Stomach (tissue), 19 donors: ENCODE measurements at places on chromosomes 11 and 22. TPM values are rescaled to one million over a fixed set of nuclear protein-coding genes. Genes with fewer than 3 reads are reported as not detected.

SLC25A17 gene
- 23.1 TPM for total RNA-seq

DNA sequence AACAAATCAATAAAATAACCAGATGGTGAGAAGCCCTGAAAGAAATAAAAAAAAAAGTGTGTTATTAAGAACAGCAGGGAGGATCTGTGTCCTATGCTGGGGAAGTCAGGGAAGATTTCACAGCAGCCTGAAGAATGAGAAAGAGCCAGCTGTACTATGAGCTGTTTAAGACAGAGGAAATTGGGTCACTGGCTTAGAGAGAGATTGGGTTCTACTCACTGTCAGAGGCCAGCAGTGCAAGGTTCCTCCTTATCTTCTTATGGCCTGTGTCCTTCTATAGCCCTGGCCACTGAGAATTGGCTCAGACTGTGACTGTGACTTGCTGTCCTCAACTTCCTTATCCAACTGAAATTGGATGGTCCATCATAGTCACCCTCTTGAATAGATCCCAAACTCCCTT is 54.8 kb upstream of the FDX1 start:
- no peak for DNase-seq

DNA sequence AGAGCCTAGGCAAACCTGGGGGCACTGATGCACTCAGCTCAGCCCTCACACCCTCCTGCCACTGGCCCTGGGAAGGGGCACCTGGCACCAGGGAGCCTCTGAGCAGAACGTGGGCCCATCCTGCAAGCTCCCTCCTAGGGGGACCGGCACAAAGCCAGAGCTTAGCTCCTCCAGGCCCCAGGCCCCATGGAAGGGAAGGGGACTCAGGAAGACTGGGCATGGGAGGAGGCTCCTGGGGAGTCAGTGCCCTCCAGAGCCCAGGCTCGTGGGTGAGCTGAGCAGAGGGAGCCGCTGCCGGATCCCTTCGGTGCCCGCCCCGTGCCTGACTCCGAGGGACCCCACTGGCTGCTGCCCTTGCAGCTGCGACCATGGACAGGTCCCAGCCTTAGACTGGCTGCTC is 28.5 kb downstream of the ADA2 start:
- DNase-seq = no peak

DNA sequence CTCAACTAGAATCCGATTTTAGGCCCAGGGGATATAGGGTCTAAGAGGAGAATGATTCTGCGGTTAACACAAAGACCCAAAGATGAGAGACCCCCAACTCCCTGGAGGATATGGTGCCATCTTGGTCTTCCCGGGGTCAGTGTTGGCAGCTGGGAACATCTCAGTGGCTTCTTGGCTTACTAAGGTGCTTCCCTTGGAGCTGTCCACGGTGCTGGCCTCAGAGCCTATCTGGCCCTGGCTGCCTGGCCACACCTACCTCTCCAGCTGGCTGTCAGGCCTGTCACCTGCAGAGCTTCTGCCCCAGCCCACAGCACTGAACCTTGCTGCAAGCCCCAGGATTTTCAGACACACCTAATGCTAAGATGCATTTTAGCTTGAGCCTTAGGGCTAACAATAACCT is 70.7 kb upstream of the THY1 start:
- DNase-seq = peak; percentile 39

GRCh38 chr22:38861927-38862326 is 10.1 kb downstream of the CBX6 start:
- DNase-seq = no peak

DNA sequence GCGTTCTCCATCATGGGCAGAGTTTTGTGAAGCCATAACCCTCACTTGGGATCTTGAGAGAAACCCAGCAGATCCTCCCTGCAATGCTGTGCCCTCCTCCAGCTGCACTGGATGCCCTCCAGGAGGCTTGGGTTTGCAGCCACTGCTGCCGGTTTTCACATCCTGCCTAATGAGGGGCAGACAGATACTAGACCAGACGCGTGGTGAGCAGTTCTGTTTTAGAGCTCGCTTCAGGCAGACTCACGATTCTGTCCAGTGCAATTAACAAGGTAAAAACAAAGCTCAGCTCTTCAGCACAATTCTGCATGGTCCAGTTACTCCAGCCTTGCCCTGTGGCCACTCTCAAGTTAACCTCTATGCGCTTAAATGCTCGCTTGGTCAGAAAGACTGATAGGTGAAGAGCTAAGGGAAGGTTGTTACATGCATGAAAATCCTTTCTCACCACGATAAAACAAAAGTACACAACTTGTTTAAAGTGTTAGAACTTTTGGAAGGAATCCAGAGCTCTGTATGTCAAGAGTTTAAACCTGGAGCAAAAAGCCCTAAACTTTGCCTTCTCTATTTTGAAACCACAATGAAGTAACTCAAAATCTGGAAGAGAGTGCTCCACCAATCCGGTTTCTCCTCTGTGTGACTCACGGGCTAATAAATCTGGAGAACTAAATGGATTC is 292.3 kb upstream of the FAT3 start:
- peak; percentile 21 for DNase-seq

C11orf87 gene
- total RNA-seq = not detected

DKK3 gene
- 38.5 TPM for total RNA-seq

DNA sequence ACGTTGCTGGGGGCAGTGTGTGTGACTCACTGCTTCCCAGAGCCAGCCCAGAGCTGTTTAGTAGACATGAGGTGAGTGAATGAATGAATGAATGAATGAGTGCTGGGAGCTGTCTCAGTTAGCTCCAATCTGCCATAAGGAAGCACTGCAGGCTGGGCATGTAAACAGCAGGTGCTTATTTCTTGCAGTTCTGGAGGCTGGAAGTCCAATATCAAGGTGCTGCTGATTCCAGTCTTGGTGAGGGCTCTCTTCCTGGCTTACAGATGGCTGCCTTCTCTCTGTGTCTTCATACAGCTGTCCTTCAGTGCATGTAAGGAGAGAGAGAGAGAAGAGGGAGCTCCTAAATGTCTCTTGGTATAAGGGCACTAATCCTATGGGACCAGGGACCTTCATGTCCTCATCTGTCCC is 4.1 kb downstream of the C11orf21 start:
- no peak for DNase-seq

APLNR gene
- 12.1 TPM for total RNA-seq

P2RX6 gene
- total RNA-seq = not detected

SEPTIN3 gene
- total RNA-seq = 1.1 TPM

TYR gene
- total RNA-seq = not detected

DNA sequence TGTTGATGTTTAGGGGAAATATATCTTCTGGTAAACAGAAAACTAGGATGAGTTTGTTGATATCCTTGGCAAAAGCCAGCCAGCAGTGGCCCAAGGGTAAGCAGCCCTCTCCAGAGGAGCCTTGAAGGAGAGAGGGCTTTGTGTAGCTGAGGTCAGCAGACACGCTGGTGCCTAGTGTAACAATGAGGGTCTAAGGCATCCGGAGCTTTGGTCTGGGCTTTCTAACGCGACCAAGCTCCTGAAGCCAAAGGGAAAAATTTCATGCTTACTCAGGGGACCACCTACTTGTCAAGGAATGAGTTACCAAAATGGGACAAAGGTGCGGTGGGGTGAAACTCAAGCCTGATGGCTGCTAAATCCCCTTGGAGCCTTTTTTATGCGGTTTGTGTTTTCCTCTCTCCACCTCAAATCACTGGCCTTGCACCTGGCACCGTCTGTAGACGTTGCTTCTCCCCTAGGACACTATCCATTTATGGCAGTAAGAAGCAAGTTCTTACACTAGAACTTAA is 134.9 kb downstream of the DBX1 start:
- no peak for DNase-seq

F2 gene
- not detected for total RNA-seq

DNA sequence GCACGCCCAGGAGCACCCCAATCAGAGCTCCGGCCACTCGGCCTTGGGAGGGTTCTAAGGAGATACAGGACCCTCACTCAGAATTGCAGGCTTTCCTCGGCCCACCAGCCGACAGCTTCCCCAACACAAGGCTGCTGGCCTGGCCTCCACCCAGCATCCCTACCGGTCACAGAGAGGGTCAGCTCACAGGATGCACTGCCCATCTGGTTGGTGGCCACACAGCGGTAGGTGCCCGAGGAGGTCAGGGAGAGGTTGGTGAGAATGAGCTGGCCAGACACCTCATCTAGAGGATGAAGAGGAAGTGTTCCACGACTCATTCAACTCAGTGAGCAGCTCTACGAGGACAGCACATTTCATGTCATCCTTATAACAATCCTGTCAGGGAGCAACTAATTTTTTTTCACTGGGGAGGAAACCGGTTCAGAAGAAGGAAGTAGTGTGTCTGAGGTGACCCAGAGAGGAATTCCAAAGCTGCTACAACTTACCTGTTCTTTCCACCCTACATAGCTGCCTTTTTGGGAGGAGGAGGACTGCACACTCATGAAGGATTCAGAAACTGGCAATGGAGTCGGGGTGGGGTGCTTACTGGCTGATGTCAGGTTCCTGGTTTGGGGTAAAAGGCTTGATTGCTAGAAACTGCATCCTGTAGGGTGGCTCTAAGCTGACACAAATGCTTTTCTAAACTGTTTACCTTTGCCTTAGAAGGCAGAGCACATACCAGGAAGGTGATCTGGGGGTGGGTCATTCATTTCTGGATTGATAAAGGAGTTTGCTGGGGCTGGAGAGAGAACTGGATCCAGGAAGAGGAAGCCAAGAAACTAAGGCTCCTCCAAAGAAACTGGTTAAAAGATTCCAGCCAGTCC is 3.3 kb downstream of the VSIG2 start:
- no peak for DNase-seq

- DNase-seq = no peak
Measured at GRCh38 chr22:45594123-45594941, 77.3 kb upstream of the ATXN10 start.

LINC01488 gene
- not detected for total RNA-seq

- DNase-seq = peak; percentile 20
Measured at GRCh38 chr11:113952070-113952469, 22.8 kb upstream of the HTR3A start.

- DNase-seq = peak; percentile 86
Measured at GRCh38 chr11:61602775-61603569, 22.1 kb upstream of the SYT7 start.

DNA sequence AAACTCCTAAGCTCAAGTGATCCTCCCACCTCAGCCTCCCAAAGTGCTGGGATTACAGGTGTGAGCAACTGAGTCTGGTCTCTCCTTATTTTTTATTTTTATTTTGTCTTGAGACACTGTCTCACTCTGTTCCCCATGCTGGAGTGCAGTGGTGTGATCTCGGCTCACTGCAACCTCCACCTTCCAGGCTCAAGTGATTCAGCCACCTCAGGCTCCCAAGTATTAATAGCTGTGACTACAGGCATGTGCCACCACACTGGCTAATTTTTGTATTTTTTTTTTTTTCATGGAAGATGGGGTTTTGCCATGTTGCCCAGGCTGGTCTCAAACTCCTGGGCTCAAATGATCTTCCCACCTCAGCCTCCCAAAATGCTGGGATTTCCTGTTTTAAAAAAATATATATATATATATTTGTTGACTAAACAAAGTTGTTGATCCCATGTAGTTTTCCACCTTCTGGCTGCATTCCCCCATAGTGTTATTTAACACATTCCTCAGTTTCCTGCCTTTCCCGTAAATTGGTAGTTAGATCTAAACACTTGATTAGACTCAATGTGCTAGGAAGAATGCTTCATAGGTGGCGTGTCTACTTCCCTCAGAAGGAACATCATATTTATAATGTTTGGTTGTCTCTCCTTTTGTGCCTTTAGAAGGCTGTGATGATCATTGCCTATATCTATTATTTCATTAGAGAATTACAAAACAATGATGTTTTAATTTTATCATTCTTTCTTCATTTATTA is 38.8 kb downstream of the LRRC32 start:
- DNase-seq = no peak

GRCh38 chr11:132520199-132520598 is 1012.1 kb downstream of the OPCML start:
- DNase-seq = no peak

DNA sequence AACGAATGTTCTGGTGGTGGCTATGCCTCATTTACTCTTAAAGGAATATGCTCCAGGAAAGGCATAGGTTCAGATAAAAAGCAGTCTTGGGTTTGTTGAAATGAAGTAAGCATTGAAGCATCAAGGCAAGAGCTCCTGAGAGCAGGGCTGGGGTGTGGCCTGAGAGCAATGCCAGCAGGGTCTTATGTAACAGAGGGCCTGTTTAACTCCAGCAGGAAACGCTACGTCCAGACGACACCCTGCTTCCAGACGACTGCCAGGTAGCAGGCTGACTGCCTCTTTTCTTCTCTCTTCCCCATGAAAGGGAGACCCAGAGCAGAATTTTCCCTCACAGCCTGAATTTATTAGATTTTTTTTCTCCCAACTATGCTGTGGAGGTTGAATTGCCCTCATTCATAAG is 127.2 kb upstream of the SLC5A12 start:
- DNase-seq = peak; percentile 27

DNA sequence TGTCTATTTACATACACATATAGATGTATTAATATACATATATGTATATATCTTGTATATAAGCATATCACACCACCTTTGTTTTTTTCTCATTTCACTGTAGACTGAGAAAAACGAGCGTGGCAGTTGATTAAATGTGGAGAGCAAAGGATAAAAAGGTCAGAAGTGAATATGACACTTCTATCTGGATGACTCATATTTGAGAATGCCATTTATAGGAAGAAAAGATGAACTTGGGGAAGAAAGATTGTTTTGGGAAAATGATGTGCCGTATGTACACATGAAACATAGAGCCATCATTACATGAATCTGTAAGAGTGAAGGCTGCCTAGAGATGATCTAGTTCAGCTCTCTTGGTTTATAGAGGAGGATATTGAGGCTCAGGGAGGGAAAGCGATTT is 28.7 kb downstream of the AMOTL1 start:
- no peak for DNase-seq

- no peak for DNase-seq
Measured at GRCh38 chr11:76600124-76600655, 70.4 kb downstream of the LRRC32 start.

DNA sequence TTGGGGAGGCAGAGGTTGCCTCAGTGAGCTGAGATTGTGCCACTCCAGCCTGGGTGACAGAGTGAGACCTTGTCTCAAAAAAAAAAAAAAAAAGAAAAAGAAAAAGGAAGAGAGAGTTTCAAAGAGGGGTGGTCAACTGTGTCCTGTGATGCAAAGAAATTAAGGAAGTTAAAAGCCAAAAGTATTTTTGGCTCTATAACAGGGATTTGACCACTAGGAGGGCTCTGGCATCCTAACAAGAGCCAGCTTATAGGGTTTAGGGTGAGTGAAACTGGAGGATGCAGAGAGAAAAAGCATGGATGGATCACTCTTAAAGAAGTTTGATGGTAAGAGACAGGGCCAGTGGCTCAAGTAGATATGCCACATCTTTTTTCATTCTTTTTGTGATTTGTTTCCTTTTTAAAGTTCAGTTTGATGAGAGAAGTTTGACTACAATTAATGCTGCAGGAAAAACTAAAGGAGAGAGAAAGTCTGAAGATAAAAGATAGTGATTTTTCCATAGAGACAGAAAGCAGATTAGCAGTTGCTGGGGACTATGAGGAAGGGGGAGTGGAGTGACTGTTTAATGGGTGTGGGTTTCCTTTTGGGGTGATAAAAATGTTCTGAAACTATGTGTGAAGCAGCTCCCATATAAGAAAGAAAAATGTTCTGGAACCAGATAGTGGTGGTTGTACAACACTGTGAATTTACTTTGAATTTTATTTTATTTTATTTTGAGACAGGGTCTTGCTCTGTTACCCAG is 11.1 kb upstream of the MICAL2 start:
- DNase-seq = peak; percentile 2

SLC22A12 gene
- total RNA-seq = not detected

BIRC3 gene
- total RNA-seq = 0.58 TPM

GRCh38 chr11:46597155-46597554 is 3.3 kb upstream of the AMBRA1 start:
- no peak for DNase-seq
